Kasumi-1 (cell line): ENCODE measurements at places on chromosomes 1 and 21.

DNA sequence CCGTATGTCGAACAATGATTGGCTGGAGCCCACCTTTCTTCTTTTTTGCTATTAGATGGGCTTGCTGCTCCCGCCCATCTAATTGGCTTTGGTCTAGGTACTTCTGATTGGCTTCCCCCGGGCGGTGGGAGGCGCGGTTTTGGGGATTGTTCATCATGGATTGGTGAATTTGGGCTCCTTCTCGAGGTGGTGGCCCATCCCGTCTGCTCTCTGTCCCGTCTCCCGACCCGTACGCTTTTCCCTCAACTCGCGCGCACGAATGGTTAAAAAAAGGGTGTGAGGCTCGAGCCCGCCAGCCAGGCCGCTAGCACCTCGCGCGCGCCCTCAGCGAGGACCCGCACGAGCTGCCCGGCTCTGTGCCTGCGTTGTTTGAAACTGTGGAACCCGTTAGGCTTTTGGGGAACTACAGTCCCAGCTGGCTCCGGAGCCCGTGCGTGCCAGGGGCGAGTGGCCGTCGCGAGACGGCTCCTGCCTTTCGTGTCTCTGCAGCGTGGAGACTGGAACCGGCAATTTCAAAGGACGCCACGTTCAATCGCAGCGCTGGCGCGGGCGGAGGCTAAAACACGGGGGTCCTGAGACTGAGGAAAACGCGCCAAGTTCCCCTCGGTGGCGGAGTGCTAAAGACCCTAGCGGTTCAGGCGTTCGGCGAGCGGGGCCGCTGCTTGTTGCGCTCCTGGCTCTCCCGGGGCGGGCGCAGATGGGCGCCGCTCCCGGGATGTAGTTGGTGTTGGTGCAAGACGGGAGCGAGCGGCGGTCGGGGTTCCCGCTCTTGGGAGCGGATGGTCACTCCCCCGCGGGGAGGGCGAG lies at the start of gene USP1:
Gene USP1, plus strand, starts transcription at position 584 of the 807 bp plus-strand sequence. CDS start 2,819 bp downstream, outside the sequence.
- DNase-seq: peak; percentile 100

DNA sequence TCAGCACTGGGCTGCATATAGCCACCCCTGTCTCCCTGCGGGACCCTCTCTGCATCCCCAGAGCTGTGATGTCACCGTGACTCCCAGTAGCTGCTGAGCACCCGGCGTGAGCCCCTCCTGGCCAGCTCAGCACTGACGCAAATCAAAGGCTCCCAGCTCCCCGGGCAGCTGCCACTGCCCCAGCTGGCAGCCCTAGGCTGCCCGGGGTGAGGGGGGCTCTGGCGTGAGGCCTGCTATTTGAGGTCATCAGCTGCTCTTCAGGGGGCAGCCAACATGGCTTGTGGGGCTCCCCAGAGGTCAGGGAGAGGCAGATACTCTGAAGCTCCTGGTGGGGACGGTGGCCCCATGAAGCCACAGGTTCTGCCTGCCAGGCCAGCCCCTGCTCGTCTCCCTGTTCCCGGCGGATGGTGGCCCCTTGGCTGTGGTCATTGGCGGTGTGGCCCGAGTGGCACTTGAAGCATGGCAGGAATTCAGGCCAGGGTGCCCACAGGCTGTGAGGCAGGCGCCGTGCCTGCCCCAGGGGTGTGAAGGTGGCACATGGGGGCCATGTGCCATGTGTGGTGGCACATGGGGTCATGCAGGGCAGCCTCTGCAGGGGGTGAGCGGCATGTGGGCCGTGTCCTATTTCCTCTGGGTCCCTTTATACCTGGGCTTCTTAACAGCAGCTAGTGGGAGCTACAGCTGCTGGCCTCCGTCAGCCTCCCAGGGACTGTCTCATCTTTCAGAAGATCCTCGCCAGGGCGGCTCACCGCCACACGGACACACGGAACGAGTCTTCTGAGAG lies 85.4 kb downstream of the SIK1 start:
- DNase-seq: no peak

DNA sequence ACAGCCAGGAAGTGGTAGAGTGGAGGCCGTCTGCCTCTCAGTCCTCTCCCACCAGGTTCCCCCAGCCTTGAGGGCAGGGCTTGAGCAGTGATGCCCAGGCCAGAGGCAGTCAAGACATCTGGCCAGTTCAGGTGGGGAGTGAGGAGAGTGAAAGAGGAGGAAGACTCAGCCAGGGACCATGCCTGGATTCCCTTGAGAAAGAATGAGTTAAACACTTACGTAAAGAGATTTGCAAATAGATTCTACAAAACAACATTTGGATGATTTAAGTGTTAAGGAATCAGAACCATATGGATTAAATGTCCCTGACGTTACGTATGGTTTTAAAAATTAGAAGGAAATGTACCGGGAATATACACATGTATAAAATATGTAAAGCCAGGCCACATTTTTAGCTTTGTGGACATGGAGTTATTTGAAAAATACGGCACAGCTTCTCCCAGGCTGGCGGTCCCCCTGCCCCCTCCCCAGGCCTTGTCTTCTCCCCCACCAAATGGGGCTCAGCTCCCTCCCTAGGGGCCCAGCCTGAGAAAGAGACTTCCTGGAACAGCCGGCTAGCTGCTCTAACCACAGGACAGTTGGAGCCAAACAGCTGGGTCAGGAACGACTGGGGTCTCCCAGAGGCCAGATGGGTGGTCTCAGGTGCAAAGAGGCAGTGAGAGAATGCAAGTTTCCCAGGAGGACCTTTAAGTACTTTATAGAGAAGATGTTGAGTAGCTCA lies 188.3 kb upstream of the EDN2 start:
- DNase-seq: no peak

DNA sequence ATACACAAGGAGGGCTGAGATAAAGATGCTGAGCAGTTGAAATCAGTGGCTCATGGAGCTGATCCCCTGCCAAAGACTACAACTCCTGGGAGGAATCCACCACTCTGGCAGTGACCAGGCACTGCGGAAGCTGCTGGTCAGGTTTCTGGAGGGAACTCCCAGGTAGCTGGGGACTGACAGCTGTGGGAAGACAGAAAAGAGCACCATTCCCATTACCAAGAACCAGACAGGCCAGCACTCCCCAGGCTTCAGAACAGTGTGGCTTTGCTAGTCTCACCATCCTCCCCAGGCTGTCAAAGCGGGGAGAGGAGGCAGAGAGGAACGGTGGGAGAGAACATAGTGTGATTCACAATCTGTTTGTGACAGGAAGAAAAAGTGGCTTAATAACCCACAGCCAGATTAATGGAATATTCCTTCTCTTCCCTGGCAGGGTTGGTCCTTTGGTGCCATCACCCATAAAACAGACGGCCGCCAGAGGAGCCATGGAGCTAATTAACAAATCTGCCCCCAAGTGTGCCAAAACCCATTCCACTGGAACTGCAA lies 92.1 kb downstream of the MAB21L3 start:
- no peak for DNase-seq

DNA sequence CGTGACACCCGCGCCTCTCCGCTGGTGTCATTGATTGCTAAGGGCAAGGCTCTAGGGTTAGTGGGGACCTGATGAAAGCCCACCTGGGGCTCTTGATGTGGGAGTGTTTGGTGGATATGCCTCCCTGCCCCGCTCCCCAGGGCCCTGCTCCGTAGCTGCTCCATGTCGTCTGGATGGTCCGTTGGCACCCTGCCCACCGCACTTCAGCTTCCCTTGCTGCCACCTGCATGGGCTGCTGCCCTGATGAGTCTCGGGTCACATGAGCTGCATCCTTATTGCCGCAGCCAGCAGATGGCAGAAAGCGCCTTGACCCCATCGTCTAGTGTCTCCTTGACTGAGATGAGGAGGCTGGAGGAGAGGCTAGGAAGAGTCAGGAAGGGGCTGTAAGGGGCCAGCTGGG lies 439.4 kb downstream of the CAMTA1 start:
- no peak for DNase-seq

GRCh38 chr21:35924714-35925301 lies 135.5 kb downstream of the SETD4 start:
- DNase-seq: no peak

GRCh38 chr1:157380523-157380922 lies 171.8 kb downstream of the FCRL5 start:
- DNase-seq: no peak

- DNase-seq: peak; percentile 77
These were observed 55.2 kb downstream of the SLC9A1 start for GRCh38 chr1:27099587-27100334.

DNA sequence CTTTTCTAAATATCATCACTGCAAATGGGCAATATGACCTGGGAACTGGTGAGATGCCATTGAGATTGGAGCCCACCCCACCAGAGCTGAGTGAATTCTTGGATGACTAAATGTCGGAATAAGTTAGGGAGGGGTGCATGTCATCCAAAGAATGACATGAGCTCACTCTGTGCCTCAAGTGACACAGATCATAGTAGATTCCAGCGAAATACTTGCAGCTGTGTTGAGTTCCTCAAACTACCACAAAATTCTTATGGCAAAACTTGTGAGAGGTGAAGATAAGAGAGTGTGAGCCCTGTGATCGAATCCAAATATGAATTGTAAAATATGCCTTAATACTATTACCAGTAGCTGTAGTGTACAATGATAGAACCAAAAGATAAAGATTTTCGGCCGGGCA lies 2.3 kb upstream of the TCP10L start:
- no peak for DNase-seq

- no peak for DNase-seq
These were observed 73.7 kb downstream of the LRRC8D start for GRCh38 chr1:89894210-89895201.
